ENCODE measurements at places on chromosomes 5 and 9.

DNA sequence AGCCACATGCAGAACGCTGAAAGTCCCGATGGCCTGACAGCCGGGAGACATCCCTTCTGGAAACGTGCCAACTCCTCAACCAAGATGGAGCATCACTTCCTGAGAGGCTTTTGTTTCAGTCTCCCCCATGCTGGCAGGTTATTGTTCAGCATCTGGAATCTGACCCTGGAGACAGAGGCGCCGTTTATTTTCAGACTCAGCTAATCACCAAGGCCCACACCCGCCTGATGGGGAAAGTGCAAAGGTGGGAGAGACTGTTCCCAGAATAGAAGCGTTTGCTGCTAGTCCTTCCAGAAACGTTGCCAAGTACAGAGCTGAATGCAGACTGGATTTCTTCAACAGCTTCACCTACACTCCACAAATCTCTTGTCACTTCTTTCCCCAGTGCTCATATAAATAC, 41.8 kb upstream of the S1PR3 start:
- no peak for DNase-seq

- no peak for DNase-seq
Measured at GRCh38 chr9:135478191-135478590, 1.4 kb upstream of the PPP1R26 start.

DNA sequence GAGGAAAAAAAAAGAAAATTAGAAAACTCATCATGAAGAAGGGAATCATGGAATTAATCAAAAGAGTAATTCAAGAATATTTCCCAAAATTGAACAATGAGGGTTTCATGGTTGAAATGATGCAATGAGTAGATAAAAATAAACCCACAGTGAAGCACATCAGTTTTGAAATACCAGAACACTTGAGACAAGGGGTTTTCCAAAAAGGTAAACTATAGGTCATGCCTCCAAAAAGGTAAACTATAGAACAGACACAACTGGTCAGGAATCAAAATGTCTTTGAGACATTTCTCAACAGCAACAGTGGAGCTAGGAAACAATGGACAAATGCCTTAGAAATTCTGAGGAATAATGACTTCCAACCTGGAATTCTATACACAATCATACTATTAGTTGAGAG, 60.2 kb upstream of the PCSK5 start:
- DNase-seq = no peak

GRCh38 chr5:151196556-151197290, 27.2 kb downstream of the CCDC69 start:
- no peak for DNase-seq

- no peak for DNase-seq
Measured at GRCh38 chr5:72093217-72093616, 14.1 kb upstream of the MAP1B start.

DNA sequence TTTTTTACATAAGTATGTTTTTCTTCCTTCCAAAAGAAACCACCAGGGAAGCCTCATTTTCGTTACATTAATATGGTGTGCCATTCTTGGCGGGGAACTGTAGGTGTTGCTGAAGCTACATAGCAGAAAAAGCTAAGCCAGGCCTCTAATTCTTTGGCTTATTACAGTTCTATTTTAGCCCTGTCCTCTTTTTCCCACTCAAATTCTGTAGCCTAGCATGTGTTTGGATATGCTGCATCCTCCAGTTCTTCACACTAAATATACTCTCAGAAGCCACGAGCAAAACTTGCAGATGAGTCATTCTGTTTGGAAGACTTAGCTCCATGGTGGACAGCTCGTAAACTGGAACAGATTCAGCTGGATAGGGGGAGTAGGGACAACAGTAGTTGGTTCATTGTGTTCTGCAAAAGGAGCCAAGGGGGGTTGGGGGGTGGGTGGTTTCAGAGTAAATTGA, 369.4 kb downstream of the TMEM161B start:
- DNase-seq = no peak

DNA sequence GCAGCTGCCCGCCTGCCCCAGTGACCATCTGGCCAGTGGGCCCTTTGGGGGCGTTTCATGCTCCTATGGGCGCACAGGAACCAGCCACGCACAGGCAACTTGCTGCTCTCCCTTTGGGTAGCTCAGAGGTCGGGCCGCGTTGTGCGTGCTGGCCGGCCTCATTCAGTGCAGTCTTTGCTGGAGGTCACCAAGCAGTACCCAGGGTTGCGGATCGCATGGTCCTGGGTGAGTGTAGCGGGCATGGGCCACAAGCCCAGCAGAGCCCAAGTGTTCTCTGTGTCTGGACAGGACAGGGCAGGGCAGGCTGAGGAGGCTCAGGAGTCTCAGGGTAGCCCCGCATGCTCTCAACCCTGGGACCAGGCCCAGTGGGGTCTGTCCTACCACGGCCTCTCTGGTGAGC, 9.9 kb upstream of the MRNIP start:
- DNase-seq = no peak

DNA sequence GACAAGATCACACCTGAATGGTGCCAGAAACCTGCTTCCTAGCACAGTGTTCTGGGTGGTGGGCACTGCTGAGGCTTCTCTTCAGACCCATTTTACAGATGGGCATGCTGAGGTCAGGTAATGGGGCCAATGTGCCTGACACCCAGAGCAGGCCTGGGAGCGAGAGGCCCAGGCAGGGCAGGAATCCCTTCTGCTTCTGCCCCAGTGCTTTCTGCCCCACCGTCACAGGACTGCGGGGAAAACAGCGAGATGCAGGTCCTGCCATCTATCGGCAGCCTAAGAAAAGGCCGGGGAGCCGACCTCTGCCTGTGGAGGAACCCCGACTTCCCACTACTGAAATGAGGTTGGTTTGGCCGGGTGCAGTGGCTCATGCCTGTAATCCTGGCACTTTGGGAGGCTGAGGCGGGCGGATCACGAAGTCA, 22.8 kb upstream of the RNU6ATAC start:
- DNase-seq = no peak

- no peak for DNase-seq
Measured at GRCh38 chr9:31334837-31335528, 1049.5 kb upstream of the ACO1 start.

DNA sequence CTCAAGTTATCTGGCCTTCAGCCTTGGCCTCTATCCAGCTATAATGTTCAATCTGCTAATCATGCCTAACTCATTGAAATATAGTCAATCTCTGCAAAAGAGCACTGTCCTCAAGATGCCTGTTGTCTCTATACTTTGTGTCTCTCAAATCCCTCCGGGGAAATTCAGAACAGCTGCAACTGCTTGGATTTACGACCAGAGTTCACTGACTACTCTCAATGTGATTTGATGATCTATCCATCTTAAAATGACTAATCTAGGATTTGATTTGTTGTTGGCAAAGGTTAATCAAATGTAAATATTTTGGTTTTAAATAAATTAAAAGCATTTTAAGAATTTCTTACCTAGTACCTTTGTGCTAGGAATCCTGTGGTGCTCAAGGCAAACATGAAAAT, 40.9 kb downstream of the SVEP1 start:
- DNase-seq = no peak

DNA sequence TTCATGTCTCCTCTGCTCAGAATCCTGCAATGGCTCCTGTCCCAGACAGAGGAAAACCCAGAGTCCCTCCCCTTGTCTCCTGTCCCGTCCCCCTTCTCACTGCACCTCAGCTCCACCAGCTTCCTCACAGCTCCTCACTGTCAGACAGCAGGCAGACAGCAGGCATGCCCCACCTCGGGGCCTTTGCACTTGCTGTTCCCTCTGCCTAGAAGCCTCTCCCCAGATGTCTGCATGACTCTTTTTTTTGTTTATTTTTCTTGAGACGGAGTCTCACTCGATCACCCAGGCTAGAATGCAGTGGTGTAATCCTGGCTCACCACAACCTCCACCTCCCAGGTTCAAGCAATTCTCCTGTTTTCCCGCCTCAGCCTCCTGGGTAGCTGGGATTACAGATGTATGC, 8.8 kb upstream of the SLC6A7 start:
- DNase-seq = no peak

- no peak for DNase-seq
Measured at GRCh38 chr5:40733434-40733833, 22.3 kb downstream of the TTC33 start.

- no peak for DNase-seq
Measured at GRCh38 chr5:75457691-75458090, 53.7 kb downstream of the CERT1 start.

DNA sequence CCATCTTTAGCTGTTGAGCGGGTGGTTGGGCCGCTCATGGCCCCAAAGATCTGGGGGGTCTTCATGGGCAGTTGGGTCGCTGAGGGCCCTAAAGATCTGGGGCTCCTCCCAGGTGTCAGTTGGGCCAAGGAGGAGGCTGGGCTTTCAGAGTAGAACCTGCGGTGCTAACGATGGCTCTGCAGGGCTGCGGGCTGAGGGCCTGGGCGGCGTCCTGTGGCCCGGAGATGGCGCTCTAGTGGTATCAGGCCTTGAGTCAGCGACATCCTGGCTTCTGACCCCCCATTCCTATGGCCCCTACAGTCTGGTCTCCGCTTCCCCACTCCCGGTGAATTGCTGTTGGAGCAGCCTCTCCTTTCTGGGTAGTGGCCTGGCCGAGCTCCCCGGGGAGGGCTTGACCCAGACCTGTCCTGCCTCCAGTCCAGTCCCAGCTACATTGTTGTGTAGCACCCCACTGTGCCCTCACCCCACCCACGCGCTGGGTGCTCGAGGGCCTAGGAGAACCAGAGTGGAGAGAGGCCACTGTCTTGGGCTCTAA, 640 bp downstream of the C5orf58 start:
- DNase-seq = no peak

GRCh38 chr9:135342206-135343130, 137.1 kb upstream of the PPP1R26 start:
- DNase-seq = no peak

GRCh38 chr5:142015781-142016533, 3.1 kb upstream of the GNPDA1 start:
- DNase-seq = no peak

- DNase-seq = no peak
Measured at GRCh38 chr5:149282966-149283332, 11.3 kb downstream of the AFAP1L1 start.

DNA sequence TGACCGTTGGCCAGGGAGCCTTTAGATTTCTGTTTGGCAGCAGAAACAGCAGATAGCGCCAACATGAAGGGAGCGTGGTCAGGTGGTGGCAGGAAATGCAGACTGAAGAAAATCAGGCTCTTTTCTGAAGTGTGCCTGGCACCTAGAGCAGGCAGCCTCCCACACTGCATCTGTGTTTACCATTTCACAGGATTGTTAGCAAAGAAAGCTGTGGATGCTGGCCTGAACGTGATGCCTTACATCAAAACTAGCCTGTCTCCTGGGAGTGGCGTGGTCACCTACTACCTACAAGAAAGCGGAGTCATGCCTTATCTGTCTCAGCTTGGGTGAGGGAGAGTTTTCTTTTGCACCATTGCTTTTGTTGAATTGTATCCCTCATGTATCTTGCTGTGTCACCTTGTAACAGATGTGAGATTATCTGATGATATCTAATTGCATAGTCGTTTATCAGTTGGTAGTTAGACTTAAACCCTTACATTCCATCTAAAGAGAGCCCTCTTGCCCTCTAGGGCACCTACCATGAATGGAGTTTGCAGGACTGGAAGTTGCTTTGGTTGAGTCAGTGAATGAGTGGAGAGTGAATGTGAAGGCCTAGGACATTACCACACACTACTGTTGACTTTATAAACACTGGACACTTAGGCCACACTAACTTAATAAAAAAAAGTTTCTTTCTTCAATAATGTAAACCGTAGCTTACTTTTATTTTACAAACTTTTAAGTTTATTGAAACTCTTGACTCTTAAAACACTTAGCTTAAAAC, 42.8 kb downstream of the ACO1 start:
- DNase-seq = no peak

GRCh38 chr9:7936996-7937395, 137.4 kb upstream of the DMAC1 start:
- DNase-seq = no peak

GRCh38 chr9:92612292-92612691, 57.6 kb downstream of the IPPK start:
- DNase-seq = no peak

- DNase-seq = no peak
Measured at GRCh38 chr5:180340856-180341255, 12.3 kb downstream of the GFPT2 start.

DNA sequence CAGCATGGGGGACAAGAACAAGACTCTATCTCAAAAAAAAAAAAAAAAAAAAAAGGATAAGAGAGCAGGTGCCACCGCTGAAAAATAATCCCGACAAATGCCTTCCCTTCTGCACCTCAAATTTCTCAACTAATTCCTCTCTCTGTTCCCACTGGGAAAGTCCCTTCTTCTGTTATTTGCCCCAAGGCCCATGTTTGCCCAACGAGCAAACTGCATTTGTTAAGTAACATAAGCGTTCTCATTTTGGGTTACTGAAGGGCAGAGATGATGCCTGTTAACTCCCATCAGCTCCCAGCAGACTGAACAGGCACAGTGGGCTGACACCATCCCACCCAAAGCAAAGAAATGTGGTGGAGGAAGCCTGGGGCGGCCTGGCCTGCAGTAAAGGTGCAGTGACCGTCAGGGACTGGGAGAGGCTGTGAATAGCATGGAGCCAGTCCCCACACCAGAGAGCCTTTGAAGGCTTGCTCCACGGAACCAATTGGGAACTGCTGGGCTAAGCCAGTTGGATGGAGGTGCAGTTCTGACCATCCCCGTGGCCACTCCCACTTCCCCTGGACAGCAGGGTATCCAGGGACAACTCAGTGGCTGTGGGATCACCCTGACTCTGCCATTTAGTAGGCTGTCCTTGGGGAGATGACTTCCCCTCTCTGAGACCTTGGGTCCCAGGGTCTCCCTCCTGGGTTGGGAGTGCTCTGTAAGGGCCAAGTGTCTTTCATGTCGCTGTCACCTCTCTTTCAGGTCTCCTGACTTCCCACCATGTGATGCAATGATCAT, 149.7 kb upstream of the IER5L start:
- DNase-seq = no peak
